Panc1 (cell line): ENCODE measurements at places on chromosomes 2 and 18.
A peak's percentile ranks its signal among the peaks of the same experiment; 100 is the strongest.

- DNase-seq: no peak
Observed at GRCh38 chr2:158042245-158042644, 59.4 kb upstream of the UPP2 start.

DNA sequence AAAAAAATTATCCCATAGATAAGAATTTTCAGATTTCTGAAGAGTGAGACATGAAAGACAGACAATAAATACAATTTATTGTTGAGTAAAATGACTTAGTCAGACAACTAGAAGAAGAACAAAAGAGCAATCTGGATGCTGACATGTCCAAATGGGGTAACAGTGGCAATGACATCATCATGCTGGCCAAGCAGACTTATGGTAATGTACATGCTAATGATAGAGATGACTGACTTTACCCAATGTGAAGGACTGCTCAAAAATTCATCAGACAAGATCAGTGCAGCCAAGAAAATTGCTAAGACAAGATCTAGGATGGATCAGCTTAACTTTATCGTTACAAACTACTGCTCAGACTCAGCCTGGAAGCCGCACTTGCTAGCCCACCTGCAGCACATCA, 70.5 kb upstream of the SRD5A2 start:
- no peak for DNase-seq

DNA sequence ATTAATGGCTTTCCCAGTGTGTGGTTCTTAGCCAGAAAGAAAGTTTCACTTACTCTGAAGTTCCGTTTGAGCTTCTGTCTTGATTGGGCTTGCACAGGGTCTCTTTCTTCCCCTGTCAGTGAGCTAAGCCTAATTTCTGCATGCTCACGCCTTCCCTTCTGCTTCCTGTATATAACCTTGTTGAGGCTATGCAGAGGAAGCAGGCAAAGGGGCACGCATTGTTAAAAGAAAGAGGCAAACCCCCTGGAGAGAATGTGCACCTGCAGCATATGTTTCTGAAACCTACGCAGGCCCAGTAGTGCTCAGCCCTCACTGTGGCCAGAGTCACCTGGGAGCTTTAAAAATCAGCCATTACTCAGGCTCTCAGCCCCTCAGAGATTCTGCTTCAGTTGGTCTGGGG, 14.5 kb upstream of the PLA2R1 start:
- DNase-seq: no peak

DNA sequence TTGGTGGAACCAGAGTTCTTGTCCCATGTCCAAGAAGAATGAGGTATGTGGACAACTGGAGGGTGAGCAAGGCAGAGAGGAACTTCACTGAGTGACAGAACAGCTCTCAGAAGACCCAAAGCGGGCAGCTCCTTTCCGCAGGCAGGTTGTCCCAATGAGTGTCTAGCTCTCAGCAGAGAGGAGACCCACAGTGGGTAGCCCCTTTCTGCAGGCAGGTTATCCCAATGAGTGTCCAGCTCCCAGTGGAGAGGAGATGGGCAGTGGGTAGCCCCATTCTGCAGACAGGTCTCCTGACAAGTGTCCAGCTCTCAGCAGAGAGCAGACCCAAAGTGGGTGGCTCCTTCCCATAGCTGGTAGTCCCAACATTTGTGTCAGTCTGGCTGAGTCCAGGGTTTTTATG, 69.6 kb downstream of the SRBD1 start:
- DNase-seq: no peak

DNA sequence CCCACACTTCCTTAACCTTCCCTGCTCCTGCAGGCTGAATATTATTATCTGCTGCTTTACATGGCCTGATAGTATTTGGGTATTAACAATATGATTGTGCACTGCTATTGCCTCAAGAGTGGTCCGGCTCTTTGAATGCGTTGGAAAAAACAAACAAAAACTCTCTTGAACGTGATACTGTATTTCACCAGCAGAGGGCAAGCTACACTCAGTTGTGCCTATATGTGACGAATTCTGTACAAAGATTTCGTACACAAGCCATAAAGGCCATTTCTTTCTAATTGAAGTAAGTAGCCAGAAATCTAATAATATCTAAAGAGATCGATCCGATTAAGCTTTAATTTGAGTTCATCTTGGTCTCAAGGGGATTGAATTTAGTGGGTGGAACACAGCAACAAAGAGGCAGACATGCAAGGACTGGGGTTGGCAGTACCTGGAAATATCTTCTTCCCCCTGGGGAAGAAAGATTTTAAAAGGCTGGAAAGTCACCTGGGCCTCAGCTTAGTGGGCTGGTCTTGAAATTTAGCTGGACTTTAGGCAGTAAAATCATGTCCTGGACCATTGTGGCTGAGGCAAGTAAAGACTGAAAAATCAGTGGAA, 49.3 kb upstream of the RAB6D start:
- DNase-seq: peak; percentile 47

GRCh38 chr18:12409469-12409868, 1.7 kb downstream of the PRELID3A start:
- DNase-seq: no peak

GRCh38 chr18:44179693-44180092, 501.0 kb upstream of the SETBP1 start:
- DNase-seq: no peak

DNA sequence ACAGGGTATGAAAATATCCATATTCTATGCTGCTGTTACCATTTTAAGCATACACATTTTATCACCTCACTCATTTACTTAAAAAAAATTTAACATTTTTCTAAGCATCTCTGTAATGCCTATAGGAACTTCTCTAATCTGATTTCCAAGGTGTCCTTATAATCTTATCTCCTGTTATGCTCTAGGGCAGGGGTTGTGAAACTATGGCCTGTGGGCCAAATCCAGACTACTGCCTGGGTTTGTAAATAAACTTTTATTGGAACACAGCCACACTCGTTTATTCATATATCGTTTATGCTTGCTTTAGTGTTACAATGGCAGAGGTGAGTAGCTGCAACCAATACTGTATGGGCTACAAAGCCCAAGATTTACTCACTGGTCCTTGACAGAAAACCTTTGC, 151.6 kb downstream of the RAPGEF4 start:
- DNase-seq: no peak

DNA sequence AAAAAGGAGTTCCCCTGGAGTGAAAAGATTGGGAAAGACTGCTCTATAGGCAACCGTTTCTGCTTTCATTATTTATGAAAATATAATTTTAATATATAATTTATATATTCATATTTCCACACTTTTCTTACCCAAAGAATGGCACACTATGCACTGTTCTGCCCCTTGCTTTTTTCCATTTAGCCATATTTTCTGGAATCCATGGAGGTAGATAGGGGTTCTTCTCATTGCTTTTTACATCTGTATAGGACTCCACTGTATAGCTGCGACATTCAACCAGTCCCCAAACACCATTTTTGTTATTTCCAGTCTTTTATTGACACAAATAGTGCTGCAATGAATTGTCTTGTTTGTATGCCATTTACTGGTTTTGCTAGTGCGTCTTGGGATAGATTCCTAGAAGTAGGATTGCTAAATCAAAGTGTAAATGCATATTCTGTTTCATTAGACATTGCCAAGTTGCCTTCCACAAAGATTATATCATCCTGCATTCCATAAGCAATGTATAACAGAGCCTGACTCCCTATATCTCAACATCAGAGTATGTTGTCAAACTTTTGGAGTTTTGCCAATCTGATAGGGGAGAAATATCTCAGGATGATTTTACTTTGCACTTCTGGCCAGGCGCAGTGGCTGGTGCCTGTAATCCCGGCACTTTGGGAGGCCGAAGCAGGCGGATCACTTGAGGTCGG, 26.6 kb upstream of the TCF7L1 start:
- no peak for DNase-seq

GRCh38 chr2:228777855-228778355, 493.2 kb downstream of the PID1 start:
- DNase-seq: no peak

- DNase-seq: no peak
Observed at GRCh38 chr18:50195689-50196088, 742 bp upstream of the MYO5B start.
